NCI-H1417 treated with DMSO at 0.1 percent for 48 hours (cell line): ENCODE measurements at places on chromosomes 1 and 21.

GRCh38 chr1:22369294-22370189, 82.1 kb upstream of the ZBTB40 start:
- DNase-seq = no peak

- no peak for DNase-seq
Measured at GRCh38 chr1:166117776-166118175, 49.0 kb downstream of the FAM78B start.

GRCh38 chr1:6495540-6496364, 4.3 kb upstream of the PLEKHG5 start:
- DNase-seq = no peak

DNA sequence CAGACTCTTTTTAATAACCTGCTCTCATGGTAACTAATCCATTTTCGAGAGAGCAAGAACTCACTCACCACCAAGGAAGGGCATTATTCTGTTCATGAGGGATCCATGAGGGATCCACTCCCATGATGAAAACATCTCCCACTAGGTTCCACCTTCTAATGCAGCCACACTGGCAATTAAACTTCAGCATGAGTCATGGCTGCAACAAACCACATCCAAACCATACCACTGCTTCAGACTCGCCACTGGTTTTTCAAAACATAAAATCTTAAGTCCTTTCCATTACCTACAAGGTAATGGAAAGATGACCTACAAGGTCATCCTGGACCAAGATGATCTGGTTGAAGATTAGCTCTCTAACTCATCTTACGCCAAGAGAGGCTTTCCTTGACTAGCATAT, 405.1 kb downstream of the VAV3 start:
- no peak for DNase-seq

DNA sequence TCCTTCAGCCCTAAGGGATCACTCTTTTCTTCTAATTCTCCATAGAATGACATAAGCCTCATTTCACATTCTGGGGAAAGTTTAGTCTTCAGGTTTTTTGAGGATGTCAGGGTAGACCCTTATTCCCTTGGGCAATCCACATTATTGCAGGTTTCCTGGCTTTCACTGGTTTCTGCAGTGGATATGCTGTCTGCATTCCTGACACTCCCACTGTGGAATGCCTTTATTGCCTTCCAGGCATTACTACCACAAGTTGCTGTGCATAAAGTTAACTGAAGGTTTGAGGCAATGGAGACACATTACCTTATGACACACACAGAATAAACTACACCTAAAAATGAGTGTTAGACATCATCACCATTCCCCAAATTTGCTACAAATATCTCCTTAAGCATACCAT, 12.7 kb downstream of the FASLG start:
- no peak for DNase-seq

GRCh38 chr1:14136152-14136763, 436.3 kb downstream of the PRDM2 start:
- no peak for DNase-seq

DNA sequence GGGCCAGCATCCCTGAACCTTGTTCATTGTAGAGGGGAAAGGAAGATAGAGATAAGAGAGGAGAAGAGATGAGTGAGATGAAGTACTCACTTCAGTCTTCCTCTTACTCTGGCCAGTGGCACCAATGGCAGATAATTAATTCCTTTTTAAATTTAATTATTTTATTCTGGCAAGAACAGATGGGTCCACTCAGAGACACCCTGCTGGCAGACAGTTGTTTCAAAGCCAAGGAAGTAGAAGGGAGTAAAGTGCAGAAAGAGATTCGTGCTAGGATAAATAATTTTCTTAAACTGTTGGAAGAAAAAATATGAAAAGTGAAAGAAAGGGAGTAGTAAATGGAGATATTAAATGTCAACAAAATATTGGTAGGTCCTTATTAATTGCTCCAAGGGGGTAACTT, 7.7 kb upstream of the GJA5 start:
- DNase-seq = no peak

DNA sequence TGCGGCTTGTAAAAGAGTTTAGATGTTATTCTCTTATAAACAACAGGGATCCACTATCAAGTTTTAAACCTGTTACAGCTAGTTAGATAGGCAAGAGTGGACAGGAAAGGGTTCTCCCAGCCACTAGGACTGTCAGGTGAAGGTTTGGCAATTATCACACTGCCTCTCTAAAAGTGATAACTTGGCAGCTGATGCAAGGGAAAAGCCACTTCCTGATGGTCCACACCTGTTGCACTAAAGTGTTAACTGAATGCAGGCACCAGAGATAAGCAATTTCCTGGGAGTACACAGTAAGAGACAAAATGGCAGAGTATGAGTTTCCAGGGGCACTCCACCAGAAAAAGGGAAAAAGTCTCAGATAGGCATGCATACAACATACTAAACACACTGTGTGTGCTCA, 99.4 kb downstream of the VAV3 start:
- DNase-seq = no peak

DNA sequence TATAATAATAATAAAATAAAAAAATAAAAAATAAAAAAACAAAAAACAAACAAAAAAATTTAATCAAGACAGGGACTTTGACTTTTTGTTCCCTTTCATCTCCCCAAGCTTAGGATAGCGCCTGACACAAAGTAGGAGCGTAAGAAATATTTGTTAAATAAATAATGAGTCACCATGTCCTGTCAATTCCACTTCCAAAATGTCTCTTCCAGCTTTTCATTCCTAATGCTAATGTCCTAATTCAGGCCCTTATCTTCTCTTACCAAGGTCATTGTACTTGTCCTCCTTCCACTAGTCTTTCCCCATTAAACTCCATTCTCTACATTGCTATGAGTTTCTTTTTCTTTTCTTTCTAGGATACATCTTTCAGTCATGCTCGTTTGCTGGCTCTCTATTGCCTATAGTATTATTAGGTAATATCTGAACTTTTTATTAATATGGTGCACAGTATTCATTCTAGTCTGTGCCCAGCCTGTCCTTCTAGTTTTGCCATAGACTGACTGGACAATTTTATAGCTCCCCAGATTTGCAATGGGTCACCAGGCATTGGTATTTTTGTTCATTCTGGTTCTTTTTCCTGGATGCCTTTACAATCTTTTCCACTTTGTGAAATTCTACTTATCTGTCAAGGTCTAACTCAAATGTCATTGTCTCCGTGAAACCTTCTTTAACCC, 11.4 kb downstream of the NEXN start:
- DNase-seq = no peak

GRCh38 chr1:82819234-82819633, 1018.5 kb downstream of the ADGRL2 start:
- no peak for DNase-seq

DNA sequence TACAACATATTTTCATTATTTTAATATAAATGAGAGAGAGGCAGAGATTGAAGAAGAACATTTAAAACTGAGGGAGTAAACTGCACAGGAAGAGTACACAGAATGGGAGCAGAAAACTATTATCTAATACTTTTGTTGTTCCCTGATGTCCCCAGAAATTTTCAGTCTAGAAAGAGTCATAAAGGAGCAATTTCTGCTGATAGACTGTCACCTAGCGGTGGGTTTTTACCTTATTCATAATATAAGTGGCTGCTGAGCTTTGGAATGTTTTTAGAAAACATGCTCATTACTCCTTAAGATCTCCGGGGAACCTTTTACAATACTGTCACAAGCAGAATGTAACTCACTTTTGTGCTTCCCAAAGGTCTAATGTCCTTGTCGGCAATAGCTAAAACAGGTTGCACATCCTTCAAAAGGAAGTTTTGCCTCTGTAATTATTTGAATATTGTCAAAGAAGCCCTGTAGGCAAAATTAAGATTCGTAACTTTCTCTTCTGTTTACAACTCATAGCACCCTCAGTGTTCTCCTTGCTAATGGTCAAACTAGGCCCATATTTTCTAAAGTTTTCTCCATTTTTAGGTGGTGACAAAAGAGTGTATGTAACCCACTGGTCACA, 4.9 kb upstream of the NPL start:
- DNase-seq = no peak

GRCh38 chr1:78143673-78144072, 97.9 kb downstream of the GIPC2 start:
- no peak for DNase-seq

GRCh38 chr1:223016381-223016780, 126.7 kb downstream of the TLR5 start:
- DNase-seq = no peak

GRCh38 chr1:230992100-230992774, 13.3 kb downstream of the ARV1 start:
- no peak for DNase-seq

- DNase-seq = no peak
Measured at GRCh38 chr1:175394739-175395138, 202.2 kb upstream of the KIAA0040 start.

GRCh38 chr1:182329471-182329870, 62.1 kb downstream of the GLUL start:
- no peak for DNase-seq

- DNase-seq = no peak
Measured at GRCh38 chr1:59136541-59137275, 160.2 kb upstream of the FGGY start.

GRCh38 chr1:101290119-101290921, 53.5 kb downstream of the S1PR1 start:
- DNase-seq = no peak

DNA sequence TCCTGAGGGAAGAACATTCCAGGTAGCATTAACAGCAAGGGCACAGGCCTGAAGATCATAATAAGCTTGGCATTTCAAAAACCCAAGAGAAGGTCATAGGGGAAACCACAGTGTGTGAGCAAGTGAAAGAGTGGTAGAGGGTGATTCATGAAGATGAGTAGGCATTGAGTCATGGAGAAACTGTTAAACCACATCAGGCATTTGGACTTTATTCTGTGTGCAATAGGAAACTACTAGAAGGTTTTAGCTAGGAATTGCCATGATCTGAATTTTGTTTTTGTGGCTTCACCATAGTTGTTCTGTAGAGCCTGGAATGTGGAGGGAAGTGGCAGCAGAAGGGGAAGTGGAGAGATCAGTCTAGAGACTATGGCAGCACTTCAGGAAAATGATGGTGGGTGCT, 359.0 kb upstream of the PTBP2 start:
- DNase-seq = no peak

GRCh38 chr21:15978215-15978738, 248.5 kb downstream of the USP25 start:
- no peak for DNase-seq

GRCh38 chr1:239363930-239364329, 22.4 kb upstream of the CHRM3 start:
- no peak for DNase-seq

GRCh38 chr1:233427907-233428306, 100.4 kb downstream of the MAP3K21 start:
- DNase-seq = no peak

GRCh38 chr21:45975020-45975666, 6.4 kb upstream of the COL6A1 start:
- DNase-seq = no peak

DNA sequence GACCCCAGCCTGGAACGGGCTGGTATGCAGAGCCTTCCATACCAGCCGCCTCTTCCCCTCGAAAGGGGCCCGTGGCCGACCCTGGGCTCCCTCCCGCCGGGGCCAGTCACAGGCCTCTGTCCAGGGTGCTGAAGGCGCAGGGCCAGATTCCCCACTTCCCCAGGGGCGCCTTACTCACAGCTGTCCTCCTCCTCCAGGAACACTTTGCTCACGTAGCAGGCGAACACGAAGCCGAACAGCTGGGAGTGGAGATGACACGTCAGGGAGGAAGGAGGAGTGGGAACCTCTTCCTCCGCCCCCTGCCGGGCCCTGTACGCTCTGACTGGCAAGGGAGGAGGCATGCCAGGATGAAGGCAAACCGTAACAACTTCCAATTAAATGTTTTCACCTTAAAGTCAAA, 57.3 kb downstream of the NKAIN1 start:
- no peak for DNase-seq

- DNase-seq = no peak
Measured at GRCh38 chr1:12229835-12230548, at the start of gene VPS13D. TSS of gene VPS13D (plus strand) at chr1:12230030. CDS start at chr1:12234267, 4,237 bp downstream.

DNA sequence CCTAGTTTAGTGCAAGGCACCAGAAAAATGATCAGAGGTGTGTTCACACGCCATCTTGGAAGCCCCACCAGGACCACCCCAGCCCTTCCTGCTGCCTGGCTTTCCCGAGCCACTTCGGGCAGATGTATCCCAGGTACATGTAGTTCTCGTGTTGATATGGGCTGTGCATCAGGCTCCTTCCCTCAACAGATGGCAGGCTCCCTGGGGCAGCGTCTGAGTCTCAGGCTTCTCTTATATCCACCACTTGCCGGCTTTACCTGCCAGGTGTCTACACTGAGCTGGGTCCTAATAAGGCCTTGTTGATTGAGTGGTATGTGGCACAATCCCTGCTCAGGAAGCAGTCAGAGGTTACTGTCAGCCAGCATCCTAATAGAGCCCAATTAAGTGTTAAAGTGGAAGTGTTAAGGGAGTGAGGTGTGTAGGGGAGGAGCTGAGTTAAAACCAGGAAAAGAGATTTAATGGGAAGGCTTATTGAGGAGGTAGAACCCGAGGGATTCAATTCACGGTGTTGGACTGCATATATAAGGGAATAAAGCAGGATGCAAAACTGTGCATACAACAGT, 8.5 kb downstream of the GPA33 start:
- DNase-seq = no peak

- no peak for DNase-seq
Measured at GRCh38 chr1:179127163-179127895, 45.5 kb downstream of the TOR3A start.

DNA sequence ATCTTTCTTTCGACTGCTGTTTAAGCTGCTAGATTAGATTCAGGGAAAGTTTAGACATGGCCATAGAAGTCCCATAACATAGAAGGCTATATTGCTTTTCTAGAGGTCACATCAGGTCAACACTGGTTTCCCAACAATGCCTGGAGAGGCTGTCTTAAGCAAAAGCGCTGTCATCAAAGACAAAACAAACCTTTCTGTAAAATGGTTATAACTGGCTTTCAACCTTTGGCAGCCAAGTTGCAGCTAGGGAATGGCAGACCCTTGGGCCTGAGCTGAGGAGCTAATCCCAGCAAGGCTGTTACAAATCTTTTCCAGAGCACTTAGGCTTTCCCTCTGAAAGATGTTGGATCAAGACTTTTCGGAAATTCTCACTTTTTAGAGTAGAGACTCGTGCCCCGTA, 11.2 kb upstream of the ABCA4 start:
- no peak for DNase-seq

DNA sequence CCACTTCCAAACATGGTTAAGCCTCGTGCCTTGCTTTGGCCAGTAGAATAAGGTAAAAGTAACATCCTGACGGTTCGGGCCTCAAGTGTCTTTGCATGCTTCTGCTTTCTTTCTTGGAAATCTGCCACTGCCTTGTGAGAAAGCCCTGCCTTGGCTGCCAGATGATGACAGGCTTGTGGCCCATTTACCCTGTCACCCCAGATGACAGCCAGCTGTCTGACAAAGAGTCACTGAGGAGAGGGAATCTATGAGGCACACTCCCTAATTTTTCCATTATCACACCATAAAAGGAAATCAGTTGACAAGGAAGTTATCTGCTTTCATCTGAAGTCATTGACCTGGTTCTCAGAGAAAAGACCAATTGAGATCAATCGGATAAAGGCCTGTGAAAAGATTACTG, 199.8 kb downstream of the USH2A start:
- no peak for DNase-seq

- no peak for DNase-seq
Measured at GRCh38 chr1:203086992-203087763, 1.4 kb upstream of the MYOG start.
